ENCODE measurements at places on chromosomes 11 and 22.

GRCh38 chr11:61361237-61361740 is 393 bp downstream of the CYB561A3 start:
- DNase-seq, result no peak

GRCh38 chr11:110526323-110526722 is 96.6 kb downstream of the FDX1 start:
- DNase-seq, result peak; percentile 13

DNA sequence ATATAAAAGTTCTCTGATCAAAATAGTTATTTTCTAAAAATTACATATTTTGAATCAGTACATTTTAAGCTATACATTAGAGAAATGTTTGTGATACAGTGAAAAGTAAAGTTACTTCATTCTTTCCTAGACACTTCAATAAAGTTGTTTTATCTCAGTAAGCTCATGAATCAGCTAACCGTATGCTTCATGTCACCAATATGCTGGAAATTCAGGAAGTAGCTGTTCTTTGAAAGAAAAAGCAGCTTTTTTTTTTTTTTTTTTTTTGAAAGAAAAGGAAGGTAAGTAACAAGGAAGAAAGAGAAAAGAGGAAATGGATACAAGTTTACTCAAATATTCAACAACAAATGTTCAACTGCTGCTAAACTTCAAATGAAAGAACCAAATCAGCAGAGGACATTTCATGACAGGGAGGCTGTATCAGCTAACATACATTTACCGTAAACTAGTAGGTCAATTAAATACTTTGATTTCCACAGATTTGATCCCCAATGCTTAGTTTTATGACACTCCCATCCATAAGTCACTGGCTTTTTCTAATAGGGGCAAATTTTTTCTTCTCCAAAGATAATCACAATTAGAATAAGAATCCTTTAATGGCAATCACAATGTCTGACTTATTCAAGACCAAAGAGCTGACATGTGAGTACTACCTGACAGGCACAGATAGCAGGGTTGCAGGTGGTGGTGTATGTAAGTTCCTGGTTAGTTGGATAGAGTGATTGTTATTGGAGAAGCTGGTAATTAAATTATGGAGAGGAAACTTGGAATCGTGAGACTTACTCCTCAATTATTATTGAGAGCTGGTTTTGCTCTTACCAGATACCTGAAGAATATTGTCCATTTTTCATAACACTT is 754 bp downstream of the OR52A1 start:
- no peak for DNase-seq

- DNase-seq, result no peak
Measured at GRCh38 chr11:119608781-119609180, 120.2 kb downstream of the NECTIN1 start.

GRCh38 chr11:14668731-14669301 is 25.2 kb downstream of the PDE3B start:
- DNase-seq, result no peak

- DNase-seq, result no peak
Measured at GRCh38 chr11:126725043-126725442, 275.5 kb downstream of the KIRREL3 start.

- DNase-seq, result no peak
Measured at GRCh38 chr11:30364837-30365482, 42.1 kb downstream of the ARL14EP start.

GRCh38 chr22:22669093-22669492 is 24.7 kb downstream of the GGTLC2 start:
- no peak for DNase-seq

GRCh38 chr11:91433284-91434010 is 791.2 kb upstream of the FAT3 start:
- DNase-seq, result no peak

DNA sequence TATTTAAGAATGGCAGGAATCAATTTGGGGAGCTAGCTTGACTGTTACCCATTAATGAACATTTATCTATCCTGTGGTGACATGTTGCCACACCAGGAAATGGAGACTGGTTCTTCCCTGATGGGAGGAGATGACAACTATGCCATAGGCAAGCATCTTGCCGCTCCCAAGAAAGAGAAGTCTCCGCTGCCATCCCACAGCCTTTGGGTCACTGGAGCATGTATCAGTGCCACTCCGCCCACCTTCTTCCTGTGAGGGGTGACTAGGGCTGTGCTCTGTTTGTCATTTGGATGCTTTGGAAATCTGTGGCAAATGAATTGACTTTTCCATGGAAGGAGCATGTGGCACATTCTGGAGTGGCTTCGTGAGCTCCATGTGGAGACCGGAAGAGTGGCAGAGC is 6.5 kb downstream of the STIP1 start:
- no peak for DNase-seq

DNA sequence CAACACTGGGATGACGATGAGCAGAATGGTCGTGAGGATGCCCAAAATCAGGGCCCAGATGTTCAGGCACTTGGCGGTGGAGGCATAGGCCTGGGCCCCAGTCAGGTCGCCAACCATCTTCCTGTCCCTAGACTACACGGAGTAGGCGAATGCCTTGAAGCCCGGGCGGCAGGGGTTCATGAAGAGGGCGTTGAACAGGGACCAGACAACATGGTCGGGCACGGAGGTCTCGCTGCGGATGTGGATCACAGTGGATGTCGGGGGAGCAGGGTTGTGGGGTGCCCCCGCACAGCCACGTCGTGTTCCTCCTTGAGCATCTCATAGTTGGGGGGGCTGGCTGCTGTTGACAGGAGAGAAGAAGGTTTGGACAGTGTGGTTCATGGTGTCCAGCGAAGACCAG is 9.5 kb downstream of the MYEOV start:
- no peak for DNase-seq

- DNase-seq, result no peak
Measured at GRCh38 chr11:102289592-102289991, 27.7 kb upstream of the BIRC3 start.

GRCh38 chr11:66967670-66968425 is 7.3 kb upstream of the C11orf86 start:
- DNase-seq, result no peak

DNA sequence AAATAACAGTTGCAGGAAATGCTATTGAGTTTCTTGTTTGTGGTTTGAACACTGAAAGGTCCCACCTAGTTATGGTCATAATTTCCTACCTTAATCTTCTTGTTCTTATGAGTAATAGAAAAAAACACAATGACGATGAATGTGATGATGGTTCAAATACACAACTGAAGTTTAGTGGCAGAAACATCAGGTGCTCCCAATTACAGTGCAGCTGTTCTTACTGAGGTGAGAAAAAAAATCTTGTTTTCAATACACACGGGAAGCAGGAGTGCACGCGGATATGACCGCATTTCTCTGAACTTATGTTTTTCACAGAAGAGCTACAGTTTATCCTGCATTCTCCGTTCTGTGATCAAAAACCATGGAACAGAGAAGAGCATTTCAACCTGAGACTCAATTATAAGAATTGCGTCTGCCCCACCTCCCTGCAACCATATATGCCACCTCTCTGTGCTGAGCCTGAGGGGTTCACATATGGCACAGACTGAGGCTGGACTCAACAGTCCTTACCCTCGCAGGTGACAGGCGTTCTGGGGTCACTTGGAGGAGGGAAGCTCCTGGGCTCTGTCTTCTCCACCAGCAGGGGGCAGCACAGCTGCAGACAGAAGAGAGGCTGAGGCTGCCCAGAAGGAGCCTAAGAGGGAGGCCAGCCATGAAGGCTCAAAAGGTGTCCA is 99.7 kb upstream of the IGLL5 start:
- DNase-seq, result peak; percentile 81

DNA sequence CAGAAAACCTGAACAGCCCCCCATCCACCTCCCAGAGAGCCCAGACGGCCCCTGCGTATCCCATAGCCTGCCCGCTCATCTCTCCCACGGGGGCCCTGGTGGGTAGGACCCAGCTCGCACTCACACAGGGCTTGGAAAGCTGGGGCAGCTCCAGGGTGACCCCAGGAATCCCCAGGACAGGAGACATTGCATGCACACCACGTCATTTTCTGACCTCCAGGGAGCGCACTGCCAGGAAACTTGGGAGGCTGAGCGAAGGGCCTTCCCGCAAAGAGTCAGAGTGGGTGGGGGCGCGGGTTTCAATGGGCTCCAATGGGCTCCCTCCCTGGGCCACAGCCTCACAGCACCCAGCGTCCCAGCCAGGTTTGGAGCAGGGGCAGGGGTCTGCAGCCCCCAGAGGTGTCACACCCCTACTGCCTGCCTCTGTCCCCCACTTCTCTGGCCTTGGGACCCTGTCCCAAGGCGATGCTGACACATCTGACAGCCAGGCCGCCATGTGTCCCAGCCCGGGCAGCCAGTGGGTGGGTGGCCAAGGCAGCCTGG is 8.2 kb upstream of the SYT8 start:
- no peak for DNase-seq

- DNase-seq, result no peak
Measured at GRCh38 chr11:15776366-15776765, 580.0 kb downstream of the SOX6 start.

- no peak for DNase-seq
Measured at GRCh38 chr11:94884376-94884775, 89.0 kb downstream of the CWC15 start.

DNA sequence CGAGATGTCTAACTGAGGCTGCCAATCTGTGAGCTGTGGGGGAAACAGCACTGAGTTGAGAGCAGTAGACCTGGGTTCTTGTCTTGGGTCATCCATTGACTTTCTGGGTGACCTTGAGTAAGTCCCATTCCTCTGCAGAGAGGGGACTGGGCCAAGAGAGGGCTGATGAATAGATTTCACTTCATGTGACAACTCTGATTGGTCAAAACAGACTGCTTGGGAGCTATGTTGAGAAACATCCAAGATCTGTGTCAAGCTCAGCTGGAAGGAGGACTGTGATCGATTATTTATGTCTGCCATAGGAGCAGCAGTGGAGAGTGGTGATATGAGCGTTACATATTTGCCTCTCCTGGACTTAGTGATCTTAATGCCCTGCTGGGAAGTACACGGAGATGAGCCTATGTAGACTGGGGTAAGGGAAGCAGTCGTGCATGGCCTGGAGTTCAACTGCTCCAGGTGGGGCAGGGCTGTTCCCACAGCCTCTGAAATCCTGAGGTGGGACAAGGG is 47.7 kb downstream of the OTOG start:
- no peak for DNase-seq

DNA sequence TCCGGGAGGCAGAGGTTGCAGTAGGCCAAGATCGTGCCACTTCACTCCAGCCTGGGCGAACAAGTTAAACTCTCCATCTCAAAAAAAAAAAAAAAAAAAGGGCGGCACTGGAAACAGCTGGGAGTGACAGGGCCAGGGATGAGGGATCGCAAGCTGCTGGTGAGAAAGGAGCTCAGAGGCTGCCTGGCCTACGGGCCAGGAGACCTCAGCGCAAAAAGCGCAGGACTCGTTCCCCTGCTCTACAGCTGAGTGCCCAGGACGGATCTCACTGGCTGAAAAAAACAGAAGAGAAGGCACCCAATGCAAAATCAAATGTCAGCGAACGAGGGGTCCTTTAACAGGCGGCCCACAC is 650 bp upstream of the NUP50 start:
- DNase-seq, result peak; percentile 41

All from activated CD8-positive, alpha-beta T cell treated with anti-CD3 and anti-CD28 coated beads for 36 hours (primary cell).